Kidney glomerular epithelial cell (primary cell): ENCODE measurements at places on chromosomes 1 and 21.

- DNase-seq: peak; percentile 39
Measured at GRCh38 chr1:58515794-58516401, 30.6 kb downstream of the OMA1 start.

DNA sequence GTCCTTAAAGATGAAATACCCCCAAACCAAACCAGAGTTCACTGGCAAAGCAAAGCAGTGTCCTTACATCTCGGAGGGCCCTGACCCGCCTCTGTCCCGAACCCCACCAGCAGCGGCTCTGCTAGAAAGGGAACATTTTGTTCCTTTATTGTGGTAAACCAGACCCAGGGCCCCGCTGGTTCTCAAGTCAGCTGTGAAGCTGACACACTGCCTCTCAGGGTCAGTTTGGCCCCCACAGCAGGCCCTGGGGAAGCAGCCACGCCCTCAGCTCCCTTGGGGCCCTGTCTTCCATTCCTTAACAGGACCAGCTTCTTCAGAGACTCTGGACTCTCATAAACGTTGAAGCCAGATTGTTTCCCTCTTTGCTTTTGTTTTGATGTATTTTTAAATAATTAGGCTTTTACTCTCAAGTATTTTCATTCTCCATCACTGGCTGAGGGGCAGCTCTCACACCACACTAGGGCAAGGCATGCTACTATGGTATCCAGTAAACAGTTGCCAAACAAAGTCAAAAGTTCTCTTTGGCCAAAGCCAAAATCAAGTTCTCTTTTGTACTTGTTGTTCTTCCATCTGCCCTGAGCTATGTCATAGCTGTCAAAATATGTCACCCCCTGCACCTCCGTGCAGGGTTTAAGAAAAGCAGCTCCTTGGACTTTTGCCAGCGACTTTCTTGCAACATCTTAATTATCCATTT, 61.1 kb upstream of the ANGPTL1 start:
- no peak for DNase-seq

DNA sequence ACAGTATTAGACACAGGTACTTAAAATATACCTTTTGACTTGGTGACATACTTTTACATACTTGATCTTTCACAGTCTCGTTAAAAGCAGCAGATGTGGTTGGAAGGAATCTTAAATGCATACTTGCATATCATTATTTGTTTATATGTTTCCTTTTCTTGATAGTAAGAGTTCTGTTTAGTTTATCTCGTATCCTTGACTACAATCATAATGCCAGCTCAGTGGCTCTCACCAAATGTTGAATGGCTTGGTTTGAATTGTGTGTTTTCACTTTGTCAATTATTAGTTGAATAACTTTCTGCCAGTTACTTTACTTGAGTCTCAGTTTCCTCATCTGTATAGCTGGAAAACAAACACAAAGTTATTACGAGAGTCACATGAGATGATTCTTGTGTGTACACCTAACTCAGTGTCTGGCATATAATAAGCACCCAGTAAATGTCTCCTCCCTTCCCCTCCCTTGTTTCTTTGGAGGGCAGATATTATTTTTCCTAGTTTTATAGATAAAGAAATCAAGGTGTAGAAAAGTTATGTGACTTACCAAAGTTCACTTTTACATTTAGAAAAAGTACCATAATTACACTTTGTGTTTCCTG, 131.6 kb upstream of the IVNS1ABP start:
- no peak for DNase-seq

- DNase-seq: no peak
Measured at GRCh38 chr1:228987286-228987685, 252.0 kb downstream of the RHOU start.

- peak; percentile 55 for DNase-seq
Measured at GRCh38 chr1:227317523-227318015, 723 bp downstream of the CDC42BPA start.

GRCh38 chr1:192167011-192167410, 8.7 kb downstream of the RGS18 start:
- DNase-seq: no peak

DNA sequence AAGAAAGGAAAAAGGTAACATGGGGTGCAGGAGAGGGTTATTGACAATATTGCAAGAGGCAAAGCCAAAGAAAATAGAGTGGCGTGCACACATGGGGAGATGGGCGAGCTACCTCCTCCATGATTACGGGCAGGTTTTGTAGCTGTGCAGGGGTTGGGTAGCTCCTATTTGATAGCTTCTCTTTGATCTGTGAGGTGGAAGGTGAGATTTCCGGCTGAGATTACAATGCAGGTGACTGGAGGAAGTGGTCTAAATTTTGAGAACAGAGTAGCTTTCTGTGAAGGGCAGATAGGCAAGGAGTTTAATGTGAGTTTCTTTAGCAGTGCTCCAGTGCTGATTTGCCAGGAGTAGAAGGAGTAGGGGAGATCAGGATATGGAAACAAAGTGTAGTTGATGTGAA, 263.4 kb downstream of the PLA2G4A start:
- no peak for DNase-seq

DNA sequence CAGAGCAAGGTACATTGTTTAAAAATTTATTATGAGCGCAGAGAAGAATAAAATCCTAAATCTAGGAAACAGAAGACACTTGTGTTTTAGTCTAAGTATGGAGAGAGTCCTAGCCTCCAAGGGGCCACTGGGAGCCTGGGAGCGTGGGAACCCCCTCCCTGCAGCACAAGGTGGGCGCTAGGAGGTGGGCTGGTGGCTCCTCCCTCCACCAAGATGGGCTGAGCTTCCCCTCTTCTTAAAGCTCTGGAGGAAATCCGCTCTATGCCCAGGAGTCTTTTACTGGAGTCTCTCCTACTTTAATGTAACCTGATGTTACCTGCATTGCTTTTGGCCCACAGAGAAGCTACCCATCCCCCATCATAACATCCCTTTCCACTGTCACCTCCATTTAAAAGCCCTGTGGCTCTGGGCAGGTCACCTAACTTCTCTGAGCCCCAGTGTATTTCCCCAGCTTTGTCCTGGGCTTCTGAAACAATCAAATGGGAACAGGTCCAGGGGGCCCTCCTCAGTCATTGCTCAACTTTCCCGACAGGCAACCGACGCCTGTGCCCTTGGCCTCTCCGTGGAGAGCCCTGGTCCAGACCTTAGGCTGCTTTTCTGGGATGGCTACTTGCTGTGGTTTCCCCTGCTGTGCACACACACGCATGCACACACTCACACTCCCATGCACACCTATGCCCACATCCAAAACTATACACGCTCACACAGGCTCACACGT, 181.5 kb downstream of the NPHP4 start:
- DNase-seq: no peak

- no peak for DNase-seq
Measured at GRCh38 chr1:48753293-48753692, 23.4 kb downstream of the BEND5 start.

GRCh38 chr1:212760126-212760823, 31.3 kb downstream of the NSL1 start:
- no peak for DNase-seq

GRCh38 chr1:231517076-231517475, 11.4 kb upstream of the TSNAX start:
- peak; percentile 19 for DNase-seq

DNA sequence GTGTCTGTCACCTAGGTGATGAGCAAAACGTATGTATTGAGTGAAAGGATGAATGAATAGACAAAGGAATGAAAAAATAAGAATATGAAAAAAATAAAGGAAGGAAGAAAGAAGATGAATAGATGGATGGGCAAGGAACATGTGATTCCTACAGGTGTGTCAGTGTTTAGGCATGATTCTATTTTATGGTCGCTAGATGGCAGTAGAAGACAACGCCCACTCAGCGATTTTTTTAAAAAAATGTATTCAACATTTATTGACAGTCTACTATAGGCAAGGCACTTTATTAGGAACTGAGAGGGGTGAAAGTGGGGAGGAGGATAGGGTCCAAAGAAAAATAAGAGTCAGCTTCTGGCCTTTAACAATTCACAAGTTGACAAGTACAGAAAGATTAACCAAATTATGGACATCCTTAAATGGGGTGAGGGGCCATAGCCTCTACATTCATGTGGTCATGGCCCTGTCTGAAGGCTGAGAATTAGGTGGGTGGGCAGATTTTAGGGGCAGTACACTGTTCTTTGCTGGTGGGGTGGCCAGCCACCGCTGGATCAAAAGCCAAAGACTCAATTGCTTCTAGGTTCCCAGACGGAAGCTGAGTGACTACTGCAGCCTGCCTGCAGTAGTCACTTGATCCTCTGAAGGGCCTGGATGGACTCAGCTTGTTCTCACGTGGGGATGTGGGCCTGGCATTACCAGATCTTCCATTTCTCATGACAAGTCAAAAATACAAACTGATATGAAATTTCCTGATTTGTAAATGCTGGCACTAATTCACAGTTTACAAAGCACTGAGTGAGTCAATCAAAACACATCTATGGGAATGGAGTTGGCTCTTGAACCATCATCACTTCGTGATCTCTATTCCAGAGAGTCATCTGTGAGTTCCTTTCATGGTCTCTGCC, 83.9 kb downstream of the FASLG start:
- peak; percentile 20 for DNase-seq

GRCh38 chr1:22827666-22828483, 117.2 kb downstream of the EPHB2 start:
- no peak for DNase-seq

GRCh38 chr1:168636200-168636599, 59.8 kb downstream of the XCL1 start:
- DNase-seq: peak; percentile 13

GRCh38 chr1:167171286-167171929, 49.3 kb upstream of the POU2F1 start:
- DNase-seq: no peak

GRCh38 chr1:22848405-22848804, 124.3 kb downstream of the LACTBL1 start:
- no peak for DNase-seq

- DNase-seq: no peak
Measured at GRCh38 chr1:169762699-169763098, 28.8 kb upstream of the SELE start.
